ENCODE measurements at places on chromosomes 5 and 9.

DNA sequence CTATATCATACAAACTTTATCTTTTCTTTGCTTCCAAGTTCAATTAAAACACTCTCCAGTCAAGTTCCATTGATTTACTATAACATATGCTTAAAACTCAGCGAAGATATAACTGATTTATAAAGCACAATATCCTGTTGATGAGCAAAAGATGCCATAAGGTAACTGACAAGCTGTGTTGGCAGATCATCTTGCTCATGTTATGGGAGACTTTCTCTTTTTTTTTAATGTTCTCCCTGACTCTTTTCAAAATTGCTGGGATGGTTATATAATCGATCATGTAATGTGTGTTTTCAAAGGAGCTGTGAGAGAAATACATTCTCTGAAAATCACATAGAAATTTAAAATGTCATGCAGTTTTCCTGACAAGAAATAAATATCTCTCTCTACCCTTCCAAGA, 293.5 kb downstream of the MED10 start:
- DNase-seq = no peak

DNA sequence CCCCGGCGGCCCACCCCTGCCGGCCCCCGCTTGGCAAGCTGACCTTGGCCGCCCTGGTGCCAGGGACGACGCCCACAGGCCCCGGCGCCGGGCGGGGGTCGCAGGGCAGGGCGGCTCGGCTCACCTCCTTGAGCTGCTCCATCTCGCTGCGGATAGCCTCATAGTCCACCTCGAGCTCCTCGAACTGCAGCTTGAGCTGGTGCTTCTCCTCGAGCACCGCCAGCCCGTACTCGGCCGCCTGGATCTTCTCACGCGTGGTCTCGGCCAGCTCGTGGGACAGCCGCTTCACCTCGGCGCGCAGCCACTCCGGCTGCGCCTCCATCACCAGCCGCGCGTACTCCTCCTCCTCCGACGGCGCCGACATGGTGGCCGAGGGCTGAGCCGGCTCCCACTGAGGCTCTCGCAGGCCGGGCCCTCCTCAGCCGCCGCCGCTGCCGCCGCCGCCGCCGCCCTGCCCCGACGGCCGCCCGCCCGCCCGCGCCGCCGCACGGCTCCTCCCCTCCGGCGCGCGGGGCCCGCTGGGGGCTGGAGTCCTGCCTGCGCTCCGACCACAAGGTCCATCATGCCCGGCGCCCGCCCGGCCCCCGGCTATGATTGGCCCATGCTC, at the start of gene BICD2:
Gene BICD2 (minus strand): TSS at position 453 of the 607 bp plus-strand sequence. CDS start 89 bp downstream, at position 364.
- no peak for DNase-seq

- DNase-seq = no peak
Measured at GRCh38 chr5:175343308-175343707, 100.7 kb downstream of the DRD1 start.

GRCh38 chr5:112049738-112050137, 292.7 kb upstream of the NREP start:
- DNase-seq = peak; percentile 8

DNA sequence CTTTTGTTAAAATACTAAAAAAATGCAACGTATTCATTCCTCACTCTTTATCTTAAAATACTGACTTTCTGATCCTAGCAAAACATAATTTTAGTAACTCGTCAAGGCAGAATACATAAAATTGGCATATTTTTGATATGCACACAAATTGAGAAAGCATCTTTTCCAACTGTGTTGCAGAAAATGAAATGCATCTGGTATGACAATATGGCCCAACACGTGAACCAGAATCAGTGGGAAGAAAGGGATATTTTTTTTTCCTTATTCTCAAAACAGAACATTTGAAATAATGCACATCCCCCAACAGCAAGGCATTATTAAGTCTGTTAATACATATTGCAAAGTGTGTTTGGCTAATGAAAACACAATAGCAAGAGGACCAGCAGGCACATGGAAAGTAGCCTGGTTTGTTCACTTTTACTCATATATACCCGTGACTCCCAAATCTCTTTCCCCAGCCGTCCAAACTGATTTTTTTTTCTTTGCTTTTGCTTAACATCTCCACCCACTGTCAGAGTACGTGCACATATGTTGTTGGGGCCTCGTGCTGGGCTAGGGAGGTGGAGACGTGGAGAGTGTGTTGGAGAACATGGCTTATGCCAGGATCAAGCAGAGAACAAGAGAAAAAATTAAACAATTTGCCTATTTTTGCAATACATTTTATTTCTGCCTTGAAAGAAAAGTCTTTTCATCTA, 4.3 kb downstream of the MCTP1 start:
- DNase-seq = no peak

- no peak for DNase-seq
Measured at GRCh38 chr5:149088686-149089085, 25.8 kb upstream of the SH3TC2 start.

DNA sequence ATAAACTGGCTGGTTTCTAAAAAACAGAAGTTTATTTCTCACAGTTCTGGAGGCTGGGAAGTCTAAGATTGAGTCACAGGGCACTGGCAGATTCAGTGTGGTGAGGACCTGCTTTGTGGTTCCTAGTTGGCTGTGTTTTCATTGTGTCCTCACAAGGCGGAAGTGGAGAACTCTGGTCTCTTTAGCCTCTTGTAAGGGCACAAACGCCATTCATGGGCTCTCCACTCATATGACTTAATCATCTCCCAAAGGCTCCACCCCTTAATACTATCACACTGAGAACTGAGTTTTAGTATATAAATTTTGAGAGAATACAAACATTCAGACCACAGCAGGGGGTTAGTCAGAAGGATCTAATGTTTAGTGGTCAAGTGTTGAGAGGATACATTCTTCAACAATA, 208.2 kb downstream of the SEC61B start:
- DNase-seq = peak; percentile 96

GRCh38 chr5:943201-943917, 50.7 kb downstream of the TRIP13 start:
- DNase-seq = no peak

All from ELR (cell line).